Esophagus muscularis mucosa (tissue), 4 donors: ENCODE measurements at places on chromosomes 11 and 22.

DNA sequence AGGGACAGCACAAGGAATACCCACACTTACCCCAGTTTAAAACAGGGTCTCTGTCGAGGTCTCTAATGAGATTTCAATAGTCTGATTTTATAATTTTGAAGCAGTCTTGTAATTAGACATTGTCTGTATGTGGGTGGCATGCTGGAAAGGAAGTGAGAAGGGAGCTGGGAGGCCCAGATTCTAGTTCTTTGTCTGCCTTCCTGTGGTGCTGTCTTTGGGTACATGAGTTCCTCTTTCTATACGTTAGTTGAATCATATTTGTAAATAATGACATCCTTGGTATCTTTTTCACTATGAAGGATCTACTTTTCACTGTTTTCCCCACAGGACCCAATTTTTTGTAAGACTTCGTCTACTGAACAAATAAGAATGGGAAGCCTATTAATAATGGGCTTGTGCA lies 42.0 kb upstream of the TENM4 start:
- H3K36me3 ChIP-seq: no peaks in the 10 kb centered on the region
- DNase-seq: no peak
- H3K4me3 ChIP-seq: no peak overlapping the region
- H3K27ac ChIP-seq: no peak overlapping the region
- no peaks in the 10 kb centered on the region for H3K4me1 ChIP-seq

DNA sequence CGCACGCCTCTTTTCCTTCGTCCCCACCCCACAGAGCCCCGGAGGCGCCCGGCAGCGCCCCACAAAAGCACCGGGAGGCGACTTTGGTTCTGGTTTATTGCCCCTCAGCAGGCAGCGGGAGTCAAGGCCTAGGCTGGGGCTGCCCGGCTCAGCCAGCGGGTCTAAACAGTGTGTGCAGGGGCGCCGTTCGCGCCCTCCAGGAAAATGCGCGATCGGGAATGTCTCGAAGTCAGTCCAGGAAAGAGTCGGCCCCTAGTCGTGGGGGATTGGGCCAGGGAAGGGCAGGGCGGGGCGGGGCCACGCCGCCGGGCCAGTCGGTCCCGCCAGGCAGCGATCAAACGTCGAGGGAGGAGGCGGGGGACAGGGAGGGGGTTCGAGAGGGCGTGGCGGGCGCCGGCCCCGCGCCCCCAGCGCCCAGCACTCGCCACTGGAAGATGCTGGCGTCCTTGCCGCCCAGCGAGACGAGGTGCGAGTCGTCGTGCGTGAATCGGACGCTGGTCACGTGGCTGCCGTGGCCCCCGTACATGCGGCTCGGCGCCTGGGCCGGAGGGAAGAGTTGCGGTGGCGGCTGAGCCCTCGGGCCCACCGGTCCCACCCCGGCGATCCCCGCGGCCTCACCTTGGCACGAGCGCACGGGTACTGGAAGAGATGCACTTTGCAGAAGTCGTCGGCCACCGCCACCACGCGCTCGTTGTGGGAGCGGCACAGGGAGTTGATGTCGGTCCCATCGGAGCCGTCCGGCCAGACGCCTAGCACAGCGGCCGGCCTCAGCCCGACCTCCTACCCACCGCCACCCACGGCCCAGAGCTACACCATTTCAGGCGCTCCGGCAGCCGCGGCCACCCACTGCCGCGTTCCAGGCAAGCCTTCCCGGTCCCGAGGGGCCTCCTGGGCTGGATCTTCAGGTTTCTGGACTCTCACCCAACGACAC lies 741 bp upstream of the MTA2 start:
- H3K4me3 ChIP-seq: peak overlapping the region; percentile 100
- H3K27ac ChIP-seq: peak overlapping the region; percentile 99
- no peak for DNase-seq

DNA sequence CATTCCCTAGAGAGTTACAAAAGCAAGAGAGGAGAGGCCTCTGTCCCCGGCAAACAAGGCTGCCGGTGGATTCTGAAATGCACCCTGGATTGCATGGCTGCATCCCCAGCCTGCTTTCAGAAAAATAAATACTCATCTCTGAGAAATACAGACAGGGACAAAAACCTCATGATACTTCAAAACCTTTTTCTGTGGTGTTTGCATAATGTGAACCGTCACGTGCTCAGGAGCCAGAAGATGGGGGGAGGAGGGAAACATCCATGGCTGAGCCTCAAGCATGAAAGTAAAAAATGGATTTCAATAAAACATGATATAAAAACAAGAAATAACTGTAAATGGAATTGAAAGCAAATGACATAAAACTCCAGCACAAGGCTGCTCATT lies 198.5 kb upstream of the NCAM1 start:
- H3K36me3 ChIP-seq: no peaks in the 10 kb centered on the region
- no peak overlapping the region for H3K4me3 ChIP-seq
- DNase-seq: no peak
- H3K27me3 ChIP-seq: no peaks in the 10 kb centered on the region
- peaks cover 10% of the 10 kb centered on the region for H3K4me1 ChIP-seq

GRCh38 chr11:62627713-62628112 lies 5.9 kb upstream of the B3GAT3 start:
- H3K4me1 ChIP-seq: peaks cover 6% of the 10 kb centered on the region
- no peak for DNase-seq
- H3K4me3 ChIP-seq: no peak overlapping the region
- H3K27me3 ChIP-seq: no peaks in the 10 kb centered on the region
- no peak overlapping the region for H3K27ac ChIP-seq

DNA sequence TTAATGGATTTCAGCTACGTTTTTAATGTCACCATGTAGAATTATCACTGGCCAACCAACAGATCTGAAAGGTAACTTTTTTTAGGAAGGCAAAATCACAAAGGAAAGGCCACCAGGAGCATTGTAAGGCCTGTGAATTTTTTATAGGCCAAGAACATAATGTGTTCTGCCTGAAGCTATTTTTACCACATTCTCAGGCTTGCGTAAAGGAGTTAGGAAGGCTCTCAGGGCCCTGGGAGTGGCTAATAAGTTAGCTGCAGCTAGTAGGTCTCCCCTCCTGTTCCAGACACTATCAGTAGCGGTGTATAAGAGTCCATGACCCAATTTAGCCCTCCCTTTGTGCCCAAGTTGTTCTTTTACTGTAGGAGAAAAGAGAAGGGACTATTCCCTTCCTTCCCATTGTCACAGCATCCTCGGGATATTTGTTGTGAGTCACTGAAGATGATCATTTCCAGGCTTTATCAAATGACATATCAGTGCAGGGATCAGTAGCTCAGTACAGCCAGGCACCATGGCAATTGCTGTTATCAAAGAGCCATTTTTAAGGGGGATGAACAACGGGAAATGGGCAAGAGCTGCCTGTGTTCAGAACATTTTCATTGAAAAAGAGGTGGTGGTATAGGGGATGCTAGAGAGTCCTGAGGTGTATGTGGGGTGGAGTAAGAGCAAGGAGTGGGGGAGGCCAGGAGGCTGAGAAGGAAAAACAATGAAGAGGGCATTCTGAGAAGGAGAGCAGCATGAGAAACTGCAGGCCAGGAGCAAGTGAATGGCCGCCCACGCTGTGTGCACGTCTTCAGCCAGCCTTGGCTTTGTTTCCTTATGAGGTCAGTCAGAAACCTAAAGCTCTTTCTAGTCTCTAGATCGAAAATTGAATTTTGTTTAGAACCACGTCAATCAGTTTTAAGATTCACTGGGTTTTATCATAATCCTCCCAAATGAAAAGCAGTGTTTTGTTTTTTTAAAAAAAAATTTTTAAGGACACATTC lies 940.3 kb downstream of the NTM start:
- H3K4me3 ChIP-seq: no peak overlapping the region
- H3K27ac ChIP-seq: no peak overlapping the region
- no peak for DNase-seq
- H3K27me3 ChIP-seq: no peaks in the 10 kb centered on the region

- DNase-seq: peak; percentile 70
- H3K4me3 ChIP-seq: no peak overlapping the region
- H3K27me3 ChIP-seq: no peaks in the 10 kb centered on the region
- H3K27ac ChIP-seq: no peak overlapping the region
These were observed 1060.8 kb downstream of the OPCML start for GRCh38 chr11:132471466-132471865.

DNA sequence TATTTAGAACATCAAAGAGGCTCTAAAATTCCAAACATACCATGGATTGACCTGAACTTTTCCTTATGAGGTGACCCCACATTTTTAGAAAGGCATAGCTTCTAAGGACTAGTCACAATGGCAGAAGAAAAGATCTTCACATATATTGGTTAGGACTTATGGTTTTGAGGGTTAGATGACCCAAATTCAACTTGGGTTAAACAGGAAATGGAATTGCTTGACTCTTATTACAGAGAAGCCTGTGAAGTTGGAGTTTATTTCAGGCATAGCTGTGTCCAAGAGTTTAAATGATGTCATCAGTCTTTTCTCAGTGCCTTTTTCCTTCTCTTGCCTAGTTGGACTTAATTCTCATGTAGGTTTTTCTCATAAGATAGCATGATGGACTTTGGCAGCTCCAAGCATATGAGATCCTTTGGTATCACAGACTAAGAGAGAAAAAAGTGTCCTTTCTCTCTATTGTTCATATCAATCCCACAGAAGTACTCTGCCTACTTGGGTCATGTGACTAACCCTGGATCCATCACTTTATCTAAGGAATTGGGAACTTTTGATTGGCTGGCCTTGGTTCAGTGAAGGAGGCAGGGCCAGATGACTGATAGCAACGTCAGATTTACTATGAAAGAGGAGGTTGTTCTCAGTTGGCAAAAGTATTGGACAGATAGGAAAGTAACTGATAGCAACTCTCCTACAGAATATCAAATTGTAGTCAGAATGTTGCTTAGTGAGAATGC lies 17.3 kb upstream of the RAG1 start:
- H3K36me3 ChIP-seq: no peaks in the 10 kb centered on the region
- no peaks in the 10 kb centered on the region for H3K4me1 ChIP-seq
- H3K4me3 ChIP-seq: no peak overlapping the region
- H3K27ac ChIP-seq: no peak overlapping the region
- H3K27me3 ChIP-seq: no peaks in the 10 kb centered on the region
- DNase-seq: no peak

DNA sequence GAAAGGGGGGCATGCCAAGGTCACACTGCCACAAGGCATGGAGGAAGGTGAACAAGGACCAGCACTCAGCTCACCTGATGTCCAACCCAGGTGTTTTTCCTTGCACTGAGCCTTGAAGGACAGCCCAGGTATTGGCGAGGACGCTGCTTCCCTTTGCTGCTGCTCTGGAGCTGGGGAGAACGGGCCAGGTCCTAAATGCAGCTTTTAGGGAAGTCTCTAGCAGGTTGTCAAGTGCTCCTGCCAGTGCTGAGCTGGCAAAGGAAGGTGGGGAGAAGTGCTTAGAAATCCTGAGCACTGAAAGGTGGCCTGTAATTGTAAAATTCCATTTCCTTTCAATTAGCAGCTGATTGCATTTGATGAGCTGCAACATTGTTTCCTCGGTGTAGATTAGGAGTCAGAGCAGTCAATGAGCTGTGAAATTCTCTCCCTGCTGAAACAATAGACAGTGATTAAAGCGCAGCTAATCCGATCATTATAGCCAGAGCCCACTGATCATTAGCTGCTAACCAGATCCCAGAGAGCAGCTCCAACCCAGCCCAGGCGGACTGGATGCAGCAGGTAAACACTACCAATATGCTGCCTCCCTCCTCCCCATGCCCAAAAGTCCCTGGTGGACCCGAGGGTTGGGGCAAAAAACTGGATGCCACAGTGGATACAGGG lies 507.6 kb downstream of the INSC start:
- H3K27me3 ChIP-seq: no peaks in the 10 kb centered on the region
- no peaks in the 10 kb centered on the region for H3K36me3 ChIP-seq
- no peak for DNase-seq

- no peak for DNase-seq
- peak overlapping the region; percentile 82 for H3K4me3 ChIP-seq
- H3K4me1 ChIP-seq: peaks cover 32% of the 10 kb centered on the region
- H3K36me3 ChIP-seq: no peaks in the 10 kb centered on the region
These were observed 563 bp downstream of the BID start for GRCh38 chr22:17773606-17774205.

- peak overlapping the region; percentile 67 for H3K27ac ChIP-seq
- H3K4me3 ChIP-seq: peak overlapping the region; percentile 20
- DNase-seq: no peak
These were observed 26.9 kb downstream of the PICALM start for GRCh38 chr11:86041975-86042378.

DNA sequence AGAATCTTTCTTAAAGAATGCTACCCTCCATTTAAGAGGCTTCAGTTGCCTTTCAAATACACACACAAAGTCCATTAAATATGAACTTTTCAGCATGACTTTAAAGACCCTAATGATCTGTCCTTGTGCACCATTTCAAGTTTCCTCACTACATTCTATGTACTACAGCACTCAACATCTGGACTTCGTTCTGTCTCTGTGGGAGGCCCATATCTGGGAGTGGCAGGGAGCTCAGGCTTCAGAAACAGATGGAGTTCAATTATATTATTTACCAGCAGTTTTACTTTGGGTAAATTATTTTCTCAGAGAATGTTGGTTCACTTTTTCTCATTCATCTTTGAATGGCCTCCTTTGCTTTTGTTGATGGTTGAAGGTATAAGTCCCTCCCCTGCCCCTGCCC lies 67.4 kb downstream of the ANO3 start:
- no peaks in the 10 kb centered on the region for H3K27me3 ChIP-seq
- DNase-seq: no peak
- no peak overlapping the region for H3K4me3 ChIP-seq
- no peak overlapping the region for H3K27ac ChIP-seq

GRCh38 chr11:69127081-69127850 lies 28.5 kb upstream of the SMIM38 start:
- no peak overlapping the region for H3K4me3 ChIP-seq
- H3K4me1 ChIP-seq: peaks cover 44% of the 10 kb centered on the region
- H3K27me3 ChIP-seq: no peaks in the 10 kb centered on the region
- DNase-seq: no peak
- H3K36me3 ChIP-seq: no peaks in the 10 kb centered on the region

DNA sequence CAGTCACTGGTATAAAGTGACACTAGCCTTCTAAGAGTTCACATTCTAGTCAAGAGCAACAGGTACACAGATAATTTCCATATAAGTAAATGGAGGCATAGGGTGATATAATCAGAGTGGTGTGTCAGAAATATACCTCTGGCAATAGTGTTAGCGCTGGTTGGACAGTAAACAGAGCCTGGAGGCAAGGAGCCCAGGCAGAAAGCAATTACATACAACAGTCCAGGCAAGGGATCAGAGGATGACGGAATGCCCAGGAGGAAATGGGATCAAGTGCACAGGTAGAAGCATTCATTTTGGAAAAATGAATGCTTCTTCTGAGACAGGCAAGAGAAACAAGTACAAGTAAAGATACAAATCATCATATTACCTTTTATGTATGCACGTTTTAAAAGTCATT lies 36.2 kb upstream of the MMP13 start:
- no peaks in the 10 kb centered on the region for H3K27me3 ChIP-seq
- H3K27ac ChIP-seq: no peak overlapping the region
- H3K36me3 ChIP-seq: no peaks in the 10 kb centered on the region
- no peak overlapping the region for H3K4me3 ChIP-seq

- DNase-seq: no peak
- H3K4me1 ChIP-seq: peaks cover 27% of the 10 kb centered on the region
- H3K36me3 ChIP-seq: no peaks in the 10 kb centered on the region
- peak overlapping the region; percentile 83 for H3K27ac ChIP-seq
- no peaks in the 10 kb centered on the region for H3K27me3 ChIP-seq
These were observed 1.5 kb downstream of the MAP6 start for GRCh38 chr11:75667255-75667830.

GRCh38 chr22:20858615-20859416 lies at the start of the genes PI4KA and SNAP29:
PI4KA (minus strand) TSS chr22:20858811; CDS start chr22:20858725, 86 bp downstream.
SNAP29 (plus strand) TSS chr22:20859007; CDS start chr22:20859111, 104 bp downstream.
- no peaks in the 10 kb centered on the region for H3K36me3 ChIP-seq
- H3K4me3 ChIP-seq: peak within 1 kb of the TSS; percentile 91
- H3K27ac ChIP-seq: peak within 1 kb of the TSS; percentile 95
- peak; percentile 100 for DNase-seq

- no peaks in the 10 kb centered on the region for H3K27me3 ChIP-seq
- H3K4me3 ChIP-seq: no peak overlapping the region
- H3K27ac ChIP-seq: no peak overlapping the region
- peaks cover 6% of the 10 kb centered on the region for H3K4me1 ChIP-seq
- no peak for DNase-seq
- no peaks in the 10 kb centered on the region for H3K36me3 ChIP-seq
These were observed 128.2 kb downstream of the ST3GAL4 start for GRCh38 chr11:126483621-126484195.
